ENCODE measurements at places on chromosomes 12 and 14.

DNA sequence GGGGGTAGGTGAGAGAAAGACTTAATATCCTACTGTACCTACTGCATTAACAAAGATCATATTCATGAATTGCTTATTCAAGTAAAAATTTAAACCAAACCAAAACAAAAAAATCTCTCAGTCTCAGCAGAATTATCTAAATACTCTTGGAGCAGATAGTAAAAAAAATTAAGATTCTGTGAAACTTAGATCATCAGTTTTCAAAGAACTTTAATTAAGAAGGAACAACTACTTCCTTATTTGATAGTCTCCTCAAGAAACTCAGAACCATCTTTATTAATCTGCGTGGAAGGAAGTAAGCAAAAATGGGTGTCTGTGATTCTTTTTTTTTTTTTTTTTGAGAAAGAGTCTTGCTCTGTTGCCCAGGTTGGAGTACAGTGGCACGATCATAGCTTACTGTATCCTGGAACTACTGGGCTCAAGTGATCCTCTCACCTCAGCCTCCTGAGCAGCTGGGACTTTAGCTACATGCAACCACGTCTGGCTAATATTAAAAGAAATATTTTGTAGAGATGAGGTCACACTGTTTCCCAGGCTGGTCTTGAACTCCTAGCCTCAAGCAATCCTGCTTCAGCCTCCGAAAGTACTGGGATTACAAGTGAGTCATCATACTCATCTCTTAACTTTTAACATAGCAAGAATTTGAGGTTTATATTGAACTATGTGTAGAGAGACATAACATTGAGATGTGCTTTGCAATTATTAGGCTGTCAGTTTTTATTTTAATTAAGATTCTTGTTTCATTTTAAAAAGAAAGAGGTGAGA lies 37.4 kb downstream of the GAS2L3 start:
- no peak for DNase-seq

DNA sequence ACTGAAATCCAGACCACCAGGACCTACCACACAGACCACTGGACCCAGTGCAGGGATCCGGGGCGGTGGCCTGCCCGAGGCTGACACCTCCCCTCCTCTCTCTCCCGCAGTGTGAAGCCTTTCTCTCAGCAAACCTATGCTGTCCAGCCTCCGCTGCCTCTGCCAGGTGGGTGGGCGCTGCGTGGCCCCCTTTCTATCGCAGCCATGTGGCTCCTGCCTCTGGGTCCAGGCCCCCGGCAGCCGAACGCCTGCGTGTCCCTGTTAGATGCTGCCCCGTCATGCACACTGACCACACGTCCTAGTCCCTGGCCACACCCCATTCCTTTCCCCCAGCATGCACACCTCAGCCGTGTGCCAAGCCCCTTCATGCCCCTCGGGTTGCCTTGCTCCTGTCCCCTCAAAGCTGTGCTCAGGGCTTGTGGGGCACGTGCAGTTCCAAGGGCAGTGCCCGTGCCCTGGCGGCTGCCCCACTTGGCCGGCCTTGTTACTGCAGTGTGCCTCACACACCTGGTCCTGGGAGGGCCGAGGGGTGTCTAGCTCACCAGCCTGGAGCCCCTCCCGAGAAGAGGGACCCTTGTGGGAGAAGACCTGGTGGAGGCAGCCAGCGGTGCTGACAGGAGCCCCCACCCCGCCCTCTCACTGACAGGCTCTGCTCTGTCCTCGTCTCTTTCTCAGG lies 58.0 kb upstream of the TSPAN9 start:
- DNase-seq: no peak

DNA sequence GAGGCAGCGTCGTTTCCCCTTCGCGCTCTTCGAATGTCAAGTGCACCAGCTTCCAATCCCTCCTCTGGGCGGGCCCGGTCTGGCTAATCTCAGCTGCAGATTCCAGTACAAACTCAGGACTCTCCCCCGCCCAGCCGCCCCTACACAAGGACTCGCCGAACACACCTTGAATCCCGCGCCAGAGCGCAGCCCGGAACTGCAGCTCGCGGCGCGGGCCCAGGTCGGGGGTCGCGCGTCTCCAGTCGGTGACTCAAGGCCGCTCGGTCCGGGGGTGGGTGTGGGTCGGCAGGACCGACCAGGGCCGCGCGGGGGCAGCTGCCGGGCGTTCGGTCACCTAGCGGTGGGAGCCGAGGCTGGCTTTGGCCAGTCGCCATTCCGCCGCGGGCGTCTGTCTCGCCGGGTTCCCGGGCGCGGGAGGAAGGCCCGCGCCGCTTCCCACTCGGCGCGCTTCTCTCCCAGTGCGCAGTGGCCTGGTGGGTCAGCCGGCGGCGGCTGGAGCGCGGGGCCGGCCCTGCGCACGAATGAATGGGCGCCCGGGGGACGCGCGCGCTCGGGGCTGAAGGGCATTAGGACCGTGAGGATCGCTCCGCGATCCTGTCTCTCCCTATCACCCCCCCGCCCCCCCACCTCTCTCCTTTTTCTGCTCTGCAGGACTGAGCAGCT lies at the start of gene GALNT16:
TSS of gene GALNT16 (plus strand) at position 632 of the 663 bp plus-strand sequence. CDS start 133 bp downstream, outside the sequence.
- DNase-seq: peak; percentile 65

GRCh38 chr14:36663404-36664321 lies 2.0 kb downstream of the PAX9 start:
- peak; percentile 78 for DNase-seq

- DNase-seq: peak; percentile 86
These were observed 1.2 kb downstream of the PRMT8 start for GRCh38 chr12:3491938-3492792.

DNA sequence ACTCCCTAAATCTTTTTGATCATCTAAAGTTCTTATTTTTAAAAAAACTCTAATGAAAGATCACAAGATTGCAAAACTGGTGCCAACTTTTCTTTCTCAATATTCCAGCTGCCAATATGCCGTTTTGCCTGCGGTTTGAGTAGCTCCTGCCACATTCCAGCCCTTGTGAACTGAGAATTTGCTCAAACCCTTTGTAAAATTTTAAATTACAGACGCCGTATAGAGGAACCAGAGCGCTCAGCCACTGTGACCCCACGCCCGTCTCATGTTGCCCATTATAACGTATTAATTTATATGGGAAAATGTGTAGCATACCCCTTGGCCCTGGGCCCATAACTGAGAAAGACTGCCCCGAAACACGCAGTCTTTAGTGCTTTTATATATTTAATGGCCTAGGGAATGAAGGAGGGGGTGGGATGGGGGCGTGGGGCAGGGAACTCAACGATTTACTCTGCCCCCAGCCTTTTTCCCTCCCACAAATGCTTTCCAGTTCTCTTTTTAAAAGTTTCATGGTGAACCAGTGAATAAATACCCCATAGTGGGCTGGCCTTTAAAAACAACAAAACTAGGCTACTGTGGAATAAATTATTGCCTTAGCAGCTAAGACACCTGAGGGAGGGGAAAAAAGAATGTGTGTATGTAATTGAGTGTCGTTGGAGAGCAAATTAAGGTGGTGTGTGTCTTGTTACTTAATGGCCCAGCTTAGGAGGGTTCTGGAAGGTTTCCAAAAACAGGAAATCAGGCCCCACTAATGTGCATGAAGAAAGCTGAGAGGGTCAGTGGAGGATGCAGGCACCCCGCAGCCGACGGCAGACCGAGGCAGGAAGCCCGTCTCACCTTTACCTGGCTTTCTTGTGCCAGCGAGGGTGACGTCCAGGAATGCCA lies 45.7 kb upstream of the RFLNA start:
- no peak for DNase-seq

DNA sequence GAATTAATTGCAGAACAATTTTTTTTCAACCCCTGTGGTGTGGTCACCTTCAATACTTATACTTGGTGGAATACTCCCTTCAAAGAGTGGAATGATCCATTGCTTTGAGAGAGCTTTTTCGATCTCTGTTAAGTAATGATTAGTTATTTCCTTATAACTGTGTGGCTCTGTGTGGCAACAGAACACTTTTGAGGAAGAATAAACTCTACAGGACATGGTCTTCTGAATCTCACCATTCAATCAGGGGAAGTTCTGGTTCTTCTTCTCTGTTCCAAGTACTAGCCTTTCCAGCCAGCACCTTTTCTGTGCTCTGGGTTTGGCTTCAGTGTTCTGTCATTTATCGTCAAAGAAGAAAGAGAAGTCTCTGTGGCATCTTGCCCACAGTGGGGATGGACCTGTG lies 369.2 kb downstream of the ZFP36L1 start:
- no peak for DNase-seq

DNA sequence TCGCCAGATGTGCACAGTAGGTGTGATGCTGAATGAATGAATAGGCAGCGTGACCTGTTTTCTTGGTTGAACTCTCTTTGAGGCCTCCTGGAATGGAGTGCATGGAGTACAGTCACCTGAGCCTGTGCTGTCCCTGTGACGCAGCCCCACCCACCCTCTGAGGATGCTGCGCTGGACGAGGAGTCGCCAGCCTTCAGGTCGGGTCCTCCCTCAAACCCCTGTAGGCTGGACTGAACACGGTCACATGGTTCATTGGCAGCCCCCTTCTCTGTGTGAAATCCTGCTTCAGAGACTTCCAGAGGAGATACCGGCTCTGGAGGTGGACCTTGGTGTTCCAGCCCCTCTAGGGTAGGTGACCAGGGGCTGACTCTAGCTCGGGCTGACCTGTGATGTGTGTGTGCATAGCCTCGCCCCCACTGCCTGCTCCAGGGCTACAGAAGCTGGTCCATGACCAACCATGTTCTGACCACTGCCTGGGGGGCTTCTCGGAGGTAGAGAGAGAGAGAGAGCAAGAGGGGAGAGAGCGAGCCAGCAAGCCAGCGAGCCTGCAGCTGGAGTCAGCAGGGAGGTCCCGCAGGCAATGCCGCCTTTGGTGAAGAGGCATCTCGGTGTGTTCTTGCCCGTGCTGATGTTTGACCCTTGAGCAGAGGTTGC lies 158.0 kb upstream of the RTL1 start:
- no peak for DNase-seq

GRCh38 chr12:95863337-95863736 lies 4.6 kb downstream of the SNRPF start:
- no peak for DNase-seq

- peak; percentile 83 for DNase-seq
These were observed 12.9 kb upstream of the CALM1 start for GRCh38 chr14:90383731-90384542.

- DNase-seq: no peak
These were observed 10.9 kb downstream of the C12orf43 start for GRCh38 chr12:121005346-121005815.

DNA sequence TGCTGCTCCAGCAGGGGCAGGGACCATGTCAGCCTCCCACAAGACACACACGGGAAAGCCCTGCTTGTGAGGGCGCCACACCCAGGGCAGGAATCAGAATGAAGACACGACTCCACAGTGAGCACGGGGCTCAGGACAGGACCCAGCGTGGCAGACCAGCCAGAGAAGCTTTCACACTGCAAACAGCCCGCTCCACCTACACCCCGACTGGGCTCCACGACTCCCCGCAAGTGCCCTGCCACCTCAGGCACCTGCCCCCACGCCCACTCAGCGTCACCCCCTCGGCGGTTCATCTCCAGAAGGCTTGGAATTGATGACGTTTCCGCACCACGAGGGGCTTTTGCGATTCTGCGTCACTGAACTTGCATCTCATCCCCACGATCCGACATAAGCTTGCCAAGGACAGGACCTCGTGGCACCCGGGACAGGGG lies 91.1 kb downstream of the FBXL14 start:
- DNase-seq: no peak

DNA sequence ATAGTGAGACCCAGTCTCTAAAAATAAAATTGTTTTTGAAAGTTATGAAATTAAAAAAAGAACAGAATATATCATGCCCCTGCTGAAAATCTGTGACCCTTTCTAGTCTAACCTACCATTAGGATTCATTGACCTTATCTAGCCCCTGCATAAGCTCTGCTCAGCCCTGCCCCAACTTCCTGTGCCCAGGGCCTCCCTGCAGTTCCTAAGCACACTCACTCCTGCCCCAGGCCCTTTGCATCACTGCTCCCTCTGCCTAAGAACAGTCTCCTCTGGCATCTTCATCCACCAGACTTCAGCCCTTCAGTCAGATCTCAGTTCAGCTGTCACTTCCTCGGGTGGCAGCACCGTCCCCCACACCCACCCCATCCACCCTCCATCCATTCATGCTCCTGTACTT lies 55.4 kb downstream of the SCARB1 start:
- DNase-seq: no peak

- no peak for DNase-seq
These were observed 18.6 kb downstream of the PPTC7 start for GRCh38 chr12:110564471-110564991.

DNA sequence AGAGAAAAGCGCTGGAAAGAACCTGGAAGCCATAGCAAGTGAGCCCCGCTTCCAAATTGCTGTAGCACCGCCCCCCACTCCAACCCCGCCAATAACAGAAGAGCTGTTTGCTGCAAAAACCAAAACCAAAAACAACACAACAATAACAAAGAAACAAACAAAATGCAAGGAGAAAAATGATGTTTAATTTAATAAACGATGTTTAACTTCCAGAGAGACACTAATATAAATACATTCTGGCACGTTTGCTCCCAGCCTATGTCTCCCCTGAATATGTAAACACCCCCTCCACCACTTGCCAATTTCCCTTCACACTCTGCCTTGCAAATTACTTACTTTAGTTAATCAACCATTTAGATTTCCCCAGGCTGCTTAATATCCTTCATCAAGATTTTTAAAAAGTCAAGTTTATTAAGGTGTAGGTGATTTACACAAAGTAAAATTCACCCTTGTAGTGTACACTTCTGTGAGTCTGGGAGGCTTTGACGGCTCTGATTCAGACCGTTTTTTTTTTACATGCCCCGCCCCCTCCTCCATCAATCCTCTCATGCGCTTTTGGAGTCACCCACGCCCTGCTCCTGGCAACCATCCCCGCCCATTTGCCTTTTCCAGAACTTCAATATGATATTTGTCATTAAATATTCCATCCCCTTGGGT lies 482 bp upstream of the IFI27L2 start:
- no peak for DNase-seq

DNA sequence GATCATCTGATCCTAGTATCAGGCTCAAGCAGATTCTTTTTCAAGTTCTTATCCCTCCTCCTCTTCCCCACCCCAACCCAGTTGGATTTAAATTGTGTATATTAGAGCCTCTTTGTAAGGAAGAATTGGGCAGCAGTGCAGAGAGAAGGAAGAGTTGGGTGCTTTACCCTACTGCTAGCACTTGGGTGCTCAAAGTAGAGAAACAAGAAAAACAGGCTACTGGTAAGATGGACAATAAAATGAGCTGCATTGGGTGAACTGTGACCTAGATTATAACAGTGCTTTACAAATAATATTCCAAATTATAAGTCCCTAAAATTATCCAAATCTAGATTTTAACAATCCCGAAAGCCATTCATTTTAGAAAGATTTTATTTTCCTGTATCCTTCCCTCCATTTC lies 363.4 kb upstream of the GARIN6 start:
- no peak for DNase-seq
